ENCODE measurements at places on chromosomes 11 and 22.

- DNase-seq: no peak
Measured at GRCh38 chr11:22785251-22785650, 44.4 kb downstream of the SVIP start.

DNA sequence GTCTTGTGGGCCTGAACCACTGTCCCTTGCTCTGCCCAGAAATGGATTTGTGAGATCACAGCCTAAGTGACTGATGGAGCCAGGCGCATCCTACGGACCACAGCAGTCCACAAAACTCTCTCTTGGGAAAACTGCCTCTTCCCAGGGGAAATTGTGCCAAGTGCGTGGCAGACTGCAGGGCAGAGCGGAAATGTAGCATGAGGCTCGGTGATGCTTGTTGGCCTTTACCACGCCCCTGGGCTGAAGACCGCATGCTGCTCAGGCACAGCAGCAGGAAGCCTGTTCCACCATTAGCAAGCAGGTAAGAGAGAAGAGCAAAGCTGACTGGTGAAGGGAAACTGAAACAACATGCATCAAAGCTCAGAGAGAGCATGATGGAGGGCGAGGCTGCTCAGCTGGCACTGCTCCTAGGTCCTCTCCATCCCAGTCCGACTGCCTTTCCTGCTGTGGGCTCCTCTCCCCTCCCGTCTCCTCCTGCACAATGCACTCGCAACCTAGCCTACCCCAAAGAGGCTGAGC is 26.5 kb upstream of the SCARF2 start:
- DNase-seq: no peak

DNA sequence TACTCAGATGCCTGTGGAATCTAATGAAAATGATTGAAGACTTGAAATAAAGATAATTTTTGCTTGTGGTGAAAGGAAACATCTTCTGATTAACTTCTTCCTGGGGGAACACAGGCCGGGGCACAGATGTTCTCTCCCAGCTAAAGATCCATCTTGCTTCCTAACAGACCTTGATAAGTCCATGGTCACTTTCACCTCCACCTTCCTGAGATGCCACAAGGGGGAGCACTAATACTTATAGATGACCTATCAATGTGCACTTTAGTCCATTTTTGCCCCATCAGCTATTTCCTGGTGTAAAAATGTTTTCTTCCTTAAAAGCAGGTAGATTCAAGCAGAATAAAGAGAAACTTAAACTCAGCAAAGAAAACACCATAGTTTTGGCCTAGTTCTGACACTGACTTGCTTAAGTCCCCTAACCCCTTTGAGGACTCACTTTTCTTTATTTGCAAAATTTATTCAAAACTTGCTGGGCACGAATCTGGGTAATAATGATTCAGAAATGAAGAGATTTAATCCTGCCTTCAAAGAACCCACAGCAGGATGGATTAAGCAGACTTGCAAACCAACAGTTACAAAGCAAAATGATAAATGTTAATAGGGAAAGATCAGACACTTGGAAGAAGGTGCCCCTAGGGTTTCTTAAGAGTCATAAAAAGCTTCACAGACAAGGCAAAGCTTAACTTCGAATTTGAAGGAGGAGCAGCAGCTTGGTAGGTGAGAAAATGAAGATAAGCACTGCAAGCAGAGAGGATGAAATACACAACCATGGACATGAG is 158.7 kb downstream of the RAB38 start:
- DNase-seq: peak; percentile 79

GRCh38 chr11:14593671-14594070 is 49.9 kb upstream of the PDE3B start:
- DNase-seq: no peak

DNA sequence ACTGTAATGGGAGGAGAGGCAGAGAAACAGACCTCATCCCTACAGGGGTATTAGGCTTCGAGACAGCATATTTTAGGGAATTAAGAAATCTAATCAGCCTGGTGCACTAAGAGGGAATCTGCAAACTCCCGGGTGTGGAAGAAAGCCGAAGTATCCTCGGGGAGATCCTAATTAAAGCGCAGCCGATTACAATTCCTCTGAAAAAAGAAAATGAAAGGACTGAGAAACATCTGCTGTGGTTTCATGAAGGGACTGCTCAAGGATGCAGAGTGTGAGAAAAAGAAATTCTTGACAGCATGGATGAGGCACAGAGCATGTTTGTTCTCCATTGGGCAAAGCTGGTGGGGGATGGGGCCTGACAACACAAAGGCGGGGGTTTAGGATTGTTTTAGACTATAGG is 290.0 kb upstream of the LARGE1 start:
- DNase-seq: no peak

- no peak for DNase-seq
Measured at GRCh38 chr11:48182860-48183526, 33.6 kb upstream of the OR4B1 start.

- no peak for DNase-seq
Measured at GRCh38 chr11:69263736-69264052, 30.3 kb upstream of the MYEOV start.

GRCh38 chr11:776561-777287 is 563 bp downstream of the GATD1 start:
- no peak for DNase-seq

GRCh38 chr11:25702417-25702816 is 629.5 kb upstream of the ANO3 start:
- no peak for DNase-seq

- DNase-seq: peak; percentile 75
Measured at GRCh38 chr11:11349870-11350337, 3.1 kb downstream of the CSNK2A3 start.

DNA sequence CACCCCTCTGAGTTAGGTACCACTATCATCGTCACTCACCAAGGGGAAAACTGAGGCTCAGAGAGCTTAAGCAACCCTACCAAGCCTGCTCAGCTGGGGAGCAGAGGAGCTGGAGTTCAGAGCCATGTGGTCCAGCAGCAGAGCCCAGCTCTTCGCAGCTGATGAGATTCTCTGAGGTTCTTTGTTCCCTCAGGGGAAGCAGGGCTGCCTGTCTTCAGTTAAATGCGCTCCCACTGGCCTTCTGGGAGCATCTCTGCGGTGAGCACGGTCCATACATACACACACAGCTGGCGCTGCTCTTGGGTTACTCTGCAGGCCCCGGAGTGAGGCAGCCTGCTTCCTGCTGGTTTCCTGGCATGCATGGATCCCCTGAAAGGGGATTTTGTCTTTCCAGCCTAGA is 5.2 kb upstream of the PTGDR2 start:
- DNase-seq: peak; percentile 10

GRCh38 chr11:82038154-82038553 is 695.5 kb downstream of the FAM181B start:
- DNase-seq: no peak

DNA sequence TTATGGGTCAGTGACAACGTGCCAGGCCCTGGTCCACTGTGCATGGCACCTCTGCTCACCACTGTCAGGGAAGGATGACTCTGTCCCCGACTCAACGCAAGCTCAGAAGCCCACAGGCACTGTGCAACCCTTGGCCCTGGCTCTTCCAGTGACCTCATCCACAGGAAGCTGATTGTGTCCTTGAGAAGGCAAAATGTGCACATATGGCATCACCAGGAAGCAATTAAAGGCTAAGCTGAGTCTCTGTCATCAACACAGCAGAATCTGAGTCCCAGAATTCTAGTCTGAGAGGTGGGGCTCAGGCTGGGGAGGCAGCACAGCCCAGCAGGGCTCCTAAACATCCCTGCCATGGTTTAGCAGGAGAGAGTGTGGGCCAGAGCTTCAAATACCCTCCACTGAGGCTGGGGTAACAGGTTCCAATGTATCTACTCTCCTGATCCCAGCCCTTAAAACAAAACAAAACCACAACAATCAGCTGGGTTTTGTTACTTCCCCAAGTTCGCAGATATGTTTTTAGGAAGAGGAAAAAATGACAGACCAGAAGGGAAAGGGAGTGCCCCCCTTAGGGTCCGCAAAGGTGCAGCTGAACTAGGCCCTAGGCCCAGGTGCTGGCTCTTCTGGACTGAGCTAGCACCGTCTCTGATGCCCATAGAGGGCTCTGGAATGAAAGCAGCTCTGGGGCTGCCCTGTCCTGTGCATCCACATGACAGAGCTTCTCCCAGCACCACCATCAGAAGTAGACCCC is 33.5 kb upstream of the GNAZ start:
- DNase-seq: peak; percentile 67

DNA sequence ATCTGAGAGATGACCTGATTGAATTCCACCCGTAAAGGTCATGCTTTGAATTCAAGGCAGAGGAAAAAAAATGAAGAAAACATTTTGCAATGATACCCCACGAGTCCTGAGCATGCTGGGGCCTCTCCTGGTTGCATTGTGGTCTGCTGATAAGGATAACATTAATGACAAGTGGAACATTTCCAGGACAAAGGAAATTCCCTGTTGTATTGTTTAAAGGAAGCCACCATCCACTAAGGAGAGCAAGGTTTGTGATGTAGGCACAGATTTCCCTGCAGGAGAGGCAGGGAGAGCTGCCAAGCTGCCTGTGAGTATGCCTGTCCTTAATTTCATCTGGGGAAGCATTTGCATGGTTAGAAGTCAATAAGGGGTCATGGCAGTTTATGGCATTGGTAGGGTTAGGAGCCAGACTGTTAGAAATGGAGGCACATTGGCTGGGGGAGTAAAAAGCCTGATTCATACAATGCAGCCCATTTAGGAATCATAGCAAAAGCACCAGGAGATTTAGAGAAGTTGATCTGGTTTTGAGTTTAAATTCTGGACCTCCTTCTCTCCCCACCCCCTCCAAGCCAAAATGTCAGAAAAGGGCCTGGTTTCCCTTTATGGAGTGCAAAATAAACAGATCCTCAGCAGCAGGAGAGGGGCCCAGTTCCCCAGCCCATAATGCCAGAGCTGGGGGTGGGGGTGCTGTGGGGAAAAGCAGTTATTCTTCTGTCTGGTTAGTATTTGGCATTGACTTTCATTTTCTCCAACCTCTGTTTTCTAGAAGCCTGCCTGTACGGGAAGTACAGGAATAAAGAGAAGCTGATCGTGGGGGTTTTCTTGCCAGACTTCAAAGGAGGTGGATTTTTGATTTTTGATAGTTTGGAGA is 22.1 kb downstream of the FLI1 start:
- peak; percentile 32 for DNase-seq

- DNase-seq: no peak
Measured at GRCh38 chr11:99920956-99921355, 766.1 kb upstream of the ARHGAP42 start.

DNA sequence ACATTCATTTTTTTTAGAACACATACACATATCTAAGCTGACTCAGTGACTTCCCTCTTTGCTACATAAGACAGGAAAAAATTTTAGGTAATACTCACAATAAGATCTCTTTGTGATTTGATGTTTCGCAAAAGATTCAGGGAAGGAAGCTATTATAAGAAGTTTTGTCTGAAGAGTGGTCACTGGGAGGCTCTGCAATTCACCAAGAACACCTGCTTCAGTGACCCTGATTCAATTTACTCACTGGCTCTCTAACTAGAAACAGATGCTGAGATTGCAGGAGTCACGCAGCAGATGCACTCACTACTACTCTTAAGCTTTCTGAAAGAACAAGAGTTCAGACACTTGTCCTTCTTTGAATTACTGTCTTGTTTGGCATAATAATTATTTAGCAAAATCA is 193.6 kb upstream of the DDI1 start:
- DNase-seq: peak; percentile 33

DNA sequence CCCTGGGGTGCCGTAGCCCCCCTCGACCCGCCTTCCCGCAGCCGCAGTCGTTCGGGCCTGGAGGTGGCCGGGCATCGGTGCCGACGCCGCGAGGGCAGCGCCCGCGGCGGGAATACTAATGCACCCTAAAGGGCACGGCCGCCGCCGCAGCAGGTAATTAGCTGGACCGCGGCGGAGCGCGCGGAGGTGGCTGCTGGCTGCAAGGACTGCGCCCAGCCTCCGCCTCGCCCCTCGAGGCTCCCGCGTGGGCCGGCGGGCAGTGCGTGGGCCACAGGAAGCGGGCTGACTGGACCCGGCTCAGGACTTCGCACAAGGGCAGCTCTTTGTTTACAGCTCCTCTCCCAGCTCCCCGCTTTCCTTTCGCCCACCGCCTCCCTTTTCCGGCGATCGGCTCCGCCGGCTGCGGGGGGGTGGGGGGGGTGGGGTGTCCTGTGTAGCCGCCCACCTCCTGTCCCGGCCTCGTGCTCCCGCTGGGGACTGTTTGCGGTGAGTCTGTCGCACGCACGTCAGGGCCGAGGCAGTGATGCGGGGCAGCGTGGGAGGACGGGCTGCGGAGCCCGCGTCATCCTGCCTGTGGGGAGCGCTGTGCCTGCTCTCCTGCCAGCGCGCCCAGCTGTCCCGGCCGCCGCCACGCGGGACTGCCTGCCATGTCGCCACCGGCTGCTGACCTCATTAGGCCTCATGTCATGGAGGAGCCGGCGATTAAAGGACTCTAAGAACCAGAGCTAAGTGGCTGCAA is 53.2 kb downstream of the GRIK4 start:
- DNase-seq: no peak

- DNase-seq: no peak
Measured at GRCh38 chr11:10413268-10413667, 41.8 kb upstream of the AMPD3 start.

GRCh38 chr22:42913874-42914510 is 56.9 kb upstream of the ARFGAP3 start:
- no peak for DNase-seq

DNA sequence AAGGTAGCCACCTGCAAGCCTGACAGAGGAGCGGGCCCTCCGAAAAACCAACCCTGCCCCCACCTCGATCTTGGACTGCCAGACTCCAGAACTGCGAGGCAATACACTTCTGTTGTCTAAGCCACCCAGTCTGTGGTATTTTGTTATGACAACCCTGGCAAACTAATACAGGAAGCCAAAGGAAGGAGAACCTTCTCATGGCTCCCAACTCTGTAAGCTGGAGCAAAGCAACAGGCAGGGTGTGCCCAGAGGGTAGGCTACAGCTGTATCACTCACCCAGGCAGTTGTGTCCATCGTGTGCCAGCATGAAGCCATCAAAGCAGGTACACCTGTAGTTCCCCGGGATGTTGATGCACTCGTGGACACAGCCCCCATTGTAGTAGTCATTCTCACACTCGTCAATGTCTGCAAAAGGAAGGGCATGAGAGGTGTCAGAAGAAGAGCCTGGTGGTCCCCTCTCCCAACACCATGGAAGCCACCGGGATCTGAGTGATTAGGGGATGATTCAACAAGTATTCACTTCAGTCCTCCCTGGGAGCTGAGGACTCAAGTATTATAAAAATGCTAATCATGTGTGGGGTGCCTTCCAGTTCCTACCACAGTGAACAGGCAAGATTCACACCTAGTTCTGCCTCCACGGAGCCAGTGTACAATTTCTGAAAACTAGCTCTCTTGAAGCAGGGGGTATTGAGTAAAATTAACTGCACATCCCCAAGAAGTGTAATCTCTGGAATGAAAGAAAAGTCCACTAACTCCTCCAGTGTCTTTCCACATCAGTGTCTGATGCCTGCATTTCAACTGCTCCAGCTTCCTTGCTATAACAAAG is 23.3 kb downstream of the SCUBE1 start:
- DNase-seq: no peak

DNA sequence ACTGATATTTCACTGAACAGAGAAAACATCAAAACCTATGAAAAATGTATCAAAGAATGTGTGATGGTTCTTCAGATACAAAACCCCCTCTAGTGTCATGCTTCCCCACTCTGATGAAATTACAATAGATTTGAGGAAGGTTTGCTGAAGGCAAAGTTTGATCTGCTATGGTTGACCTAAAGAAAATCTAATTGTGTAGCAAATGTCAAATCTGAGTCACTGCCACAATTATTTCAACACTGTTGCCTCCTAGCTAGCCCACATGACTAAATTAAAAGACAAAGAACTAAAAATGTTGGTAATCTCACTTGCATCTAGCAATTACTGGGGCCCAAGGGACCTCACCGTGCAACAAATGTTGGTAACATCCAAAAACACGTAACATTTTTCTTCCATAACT is 728.0 kb downstream of the DLG2 start:
- no peak for DNase-seq

- DNase-seq: no peak
Measured at GRCh38 chr11:9019861-9020260, 16.1 kb upstream of the NRIP3 start.

- DNase-seq: peak; percentile 12
Measured at GRCh38 chr11:34356913-34357700, 703 bp downstream of the ABTB2 start.
